ENCODE measurements at places on chromosomes 6 and 20.

DNA sequence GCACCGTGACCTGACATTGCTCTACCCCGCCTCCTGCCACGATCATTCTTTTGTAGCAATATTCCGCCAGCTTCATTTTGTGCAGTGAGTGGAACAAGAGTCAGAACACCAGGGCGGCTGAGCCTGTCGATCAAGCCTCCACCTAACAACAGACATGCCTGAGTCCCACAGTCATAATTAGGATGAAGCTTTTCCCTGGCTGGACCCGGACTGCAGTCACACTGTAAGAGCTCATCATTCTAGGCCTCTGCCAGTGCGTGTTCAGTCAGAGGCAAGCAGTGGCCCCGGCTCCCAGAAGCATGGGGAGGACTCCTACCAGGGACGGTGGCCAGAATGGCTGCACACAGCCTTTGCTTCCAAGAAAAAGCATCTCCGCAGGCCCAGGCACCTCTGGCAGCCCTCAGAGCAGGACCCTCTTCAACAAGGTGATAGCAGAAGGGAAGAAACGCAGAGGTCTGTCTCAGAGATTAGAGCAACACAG lies 23.2 kb upstream of the UNC93A start:
- no peak for DNase-seq
- H3K36me3 ChIP-seq, result no peaks in the 10 kb centered on the region
- H3K27ac ChIP-seq, result no peak overlapping the region
- no peak overlapping the region for H3K4me3 ChIP-seq
- no peaks in the 10 kb centered on the region for H3K4me1 ChIP-seq

GRCh38 chr6:33925936-33926335 lies 122.1 kb upstream of the MLN start:
- no peak for DNase-seq
- no peaks in the 10 kb centered on the region for H3K27me3 ChIP-seq
- H3K36me3 ChIP-seq, result no peaks in the 10 kb centered on the region
- peaks cover 7% of the 10 kb centered on the region for H3K4me1 ChIP-seq
- H3K4me3 ChIP-seq, result no peak overlapping the region

DNA sequence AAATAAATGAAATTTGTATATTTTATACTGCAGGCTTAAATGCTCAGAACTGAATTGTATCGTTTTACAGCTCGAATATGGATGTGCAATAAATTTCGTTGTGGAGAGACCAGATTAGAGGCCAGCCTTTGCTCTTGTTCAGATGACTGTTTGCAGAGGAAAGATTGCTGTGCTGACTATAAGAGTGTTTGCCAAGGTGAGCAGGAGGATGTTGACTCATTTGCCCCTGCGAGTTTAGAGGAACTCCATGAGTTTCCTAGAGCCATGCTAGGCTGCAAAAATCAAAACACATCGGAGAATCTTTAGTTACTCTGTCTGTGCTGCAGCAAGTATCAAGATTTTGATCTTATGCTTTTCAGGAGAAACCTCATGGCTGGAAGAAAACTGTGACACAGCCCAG lies 15.4 kb downstream of the ENPP3 start:
- H3K4me1 ChIP-seq, result no peaks in the 10 kb centered on the region
- DNase-seq, result no peak
- no peak overlapping the region for H3K4me3 ChIP-seq
- H3K36me3 ChIP-seq, result no peaks in the 10 kb centered on the region
- H3K27ac ChIP-seq, result no peak overlapping the region
- H3K27me3 ChIP-seq, result no peaks in the 10 kb centered on the region

- H3K4me1 ChIP-seq, result peaks cover 10% of the 10 kb centered on the region
- H3K36me3 ChIP-seq, result no peaks in the 10 kb centered on the region
- H3K4me3 ChIP-seq, result no peak overlapping the region
- no peak overlapping the region for H3K27ac ChIP-seq
- peaks cover 2% of the 10 kb centered on the region for H3K27me3 ChIP-seq
Measured at GRCh38 chr6:105795913-105796517, 290.1 kb upstream of the PRDM1 start.

GRCh38 chr20:3710703-3711483 lies 1.5 kb downstream of the SIGLEC1 start:
- H3K27ac ChIP-seq, result no peak overlapping the region
- DNase-seq, result peak; percentile 56
- H3K4me1 ChIP-seq, result no peaks in the 10 kb centered on the region
- H3K27me3 ChIP-seq, result no peaks in the 10 kb centered on the region
- H3K4me3 ChIP-seq, result no peak overlapping the region

All from CD4-positive, CD25-positive, alpha-beta regulatory T cell (primary cell).